ENCODE measurements at places on chromosomes 5 and 9. TPM values are rescaled to one million over a fixed set of nuclear protein-coding genes. Genes with fewer than 3 reads are reported as not detected.

The TSSK1B gene
- not detected for total RNA-seq

The MAP3K1 gene
- total RNA-seq: 21.7 TPM

The UTP15 gene
- total RNA-seq: 16.2 TPM

The DDX4 gene
- not detected for total RNA-seq

The AIF1L gene
- 16.1 TPM for total RNA-seq

The CDH9 gene
- total RNA-seq: not detected

The TAF9 gene
- 34.0 TPM for total RNA-seq

The TAF11L5 gene
- total RNA-seq: not detected

The ST8SIA4 gene
- 3.1 TPM for total RNA-seq

The CXXC5 gene
- 8.7 TPM for total RNA-seq

- DNase-seq: no peak
These were observed 72.9 kb downstream of the TARS1 start for GRCh38 chr5:33513462-33514185.

GRCh38 chr5:120354126-120354525 is 110.0 kb upstream of the PRR16 start:
- no peak for DNase-seq

- no peak for DNase-seq
These were observed 5.5 kb downstream of the OBP2B start for GRCh38 chr9:133203506-133204075.

GRCh38 chr9:1979741-1980367 is 35.3 kb upstream of the SMARCA2 start:
- DNase-seq: peak; percentile 13

- no peak for DNase-seq
These were observed 1191.7 kb upstream of the CDH6 start for GRCh38 chr5:30001826-30002225.

DNA sequence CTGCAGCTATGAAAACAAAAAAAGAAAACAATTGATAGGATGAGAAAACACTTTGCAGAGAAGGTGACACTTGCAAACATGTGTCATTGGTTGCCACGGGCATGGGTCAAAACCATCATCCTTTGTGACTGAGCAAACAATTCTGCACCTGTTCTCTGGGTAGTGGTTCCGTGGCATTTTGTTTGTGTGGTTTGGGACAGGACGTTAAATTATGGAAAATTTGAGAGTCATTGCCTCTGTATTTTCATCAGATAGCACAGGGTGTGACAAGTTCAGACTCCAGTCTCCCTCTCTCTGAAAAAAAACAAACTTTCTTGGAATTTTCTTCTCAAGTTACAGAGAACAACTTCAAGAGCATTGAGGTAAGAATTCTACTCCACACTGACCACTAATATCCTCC is 113.4 kb upstream of the HMHB1 start:
- no peak for DNase-seq

GRCh38 chr5:10863763-10864383 is 102.8 kb upstream of the DAP start:
- DNase-seq: no peak

GRCh38 chr5:147290261-147290660 is 55.4 kb downstream of the STK32A start:
- no peak for DNase-seq

DNA sequence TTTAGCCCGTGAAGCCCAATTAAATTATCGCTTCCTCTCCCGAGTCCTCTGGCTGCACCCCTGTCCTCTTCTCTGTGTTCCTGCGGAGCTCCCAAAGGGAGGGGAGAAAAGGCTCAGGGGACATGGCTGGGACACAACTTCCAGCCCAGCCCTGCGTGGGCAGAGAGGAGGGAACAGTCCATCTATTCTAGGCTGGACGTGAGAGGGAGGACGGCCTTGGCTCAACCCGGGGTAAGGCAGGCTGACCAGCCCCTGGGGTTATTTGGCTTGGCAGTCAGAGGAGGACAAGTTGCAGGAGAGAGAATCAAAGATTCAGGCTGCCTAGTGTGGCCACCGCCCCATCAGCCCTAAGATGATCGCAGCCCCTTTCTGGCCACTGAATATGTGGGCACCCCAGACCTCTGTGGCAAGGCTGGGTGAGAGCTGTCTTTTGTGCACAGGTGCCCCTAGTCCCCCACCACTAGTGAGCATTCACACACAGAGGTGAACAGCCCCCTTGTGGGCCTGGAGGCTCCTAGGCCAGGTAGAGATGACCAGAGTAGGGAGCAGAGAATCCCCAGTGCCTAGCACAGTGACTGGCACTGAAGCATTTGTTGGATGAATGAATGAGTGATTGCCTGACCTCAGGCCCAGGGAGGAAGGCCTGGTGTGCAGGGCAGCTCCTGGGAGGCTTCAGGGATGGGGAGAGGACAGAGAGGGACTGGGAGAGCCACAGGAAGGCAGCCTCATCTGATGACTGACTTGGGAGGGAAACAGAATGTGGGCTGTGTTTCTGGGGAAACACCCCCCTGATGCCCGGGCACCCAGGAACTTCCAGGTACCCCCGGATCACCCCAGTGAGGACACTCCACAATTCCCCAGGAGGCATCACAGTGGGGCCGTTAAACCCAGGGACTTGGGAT is 133.9 kb downstream of the C9orf50 start:
- DNase-seq: peak; percentile 75
